Stimulated activated CD4-positive, alpha-beta T cell treated with anti-CD3 and anti-CD28 coated beads, Interleukin-12 subunit alpha, Interleukin-12 subunit beta, amount 100 ng/mL, for 24 hours (primary cell): ENCODE measurements at places on chromosomes 6 and 20.
A peak's percentile ranks its signal among the peaks of the same experiment; 100 is the strongest.

DNA sequence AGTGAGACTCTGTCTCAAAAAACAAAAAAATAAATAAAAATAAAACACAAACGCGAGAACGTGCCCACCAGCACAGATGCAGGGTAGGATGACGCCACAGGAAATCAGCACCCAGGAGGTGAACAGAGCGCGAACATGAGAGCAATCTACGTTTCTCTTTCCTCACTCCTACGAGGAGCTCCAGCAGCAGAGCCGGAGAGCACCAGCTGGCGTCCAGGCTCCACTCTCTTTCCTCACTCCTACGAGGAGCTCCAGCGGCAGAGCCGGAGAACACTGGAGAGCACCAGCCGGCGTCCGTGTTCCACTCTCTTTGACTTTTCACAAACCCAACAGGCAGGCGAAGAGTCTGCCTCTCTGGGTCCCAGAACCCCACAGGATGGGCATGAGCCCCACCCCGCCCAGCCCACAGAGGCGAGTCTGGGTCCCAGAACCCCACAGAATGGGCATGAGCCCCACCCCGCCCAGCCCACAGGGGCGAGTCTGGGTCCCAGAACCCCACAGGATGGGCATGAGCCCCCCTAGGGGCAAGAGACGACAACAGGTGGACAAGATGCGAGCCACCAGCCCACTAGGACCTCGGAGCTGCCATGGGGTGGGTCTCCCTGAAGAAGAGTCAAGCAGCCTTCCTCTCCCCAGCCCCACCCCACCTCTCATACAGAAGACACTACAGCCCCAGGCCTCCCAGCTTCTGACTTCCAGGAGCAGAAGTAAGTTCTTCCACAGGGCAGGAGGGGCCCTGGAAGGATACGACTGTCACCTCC lies 20.2 kb downstream of the ZBTB46 start:
- no peak for DNase-seq

DNA sequence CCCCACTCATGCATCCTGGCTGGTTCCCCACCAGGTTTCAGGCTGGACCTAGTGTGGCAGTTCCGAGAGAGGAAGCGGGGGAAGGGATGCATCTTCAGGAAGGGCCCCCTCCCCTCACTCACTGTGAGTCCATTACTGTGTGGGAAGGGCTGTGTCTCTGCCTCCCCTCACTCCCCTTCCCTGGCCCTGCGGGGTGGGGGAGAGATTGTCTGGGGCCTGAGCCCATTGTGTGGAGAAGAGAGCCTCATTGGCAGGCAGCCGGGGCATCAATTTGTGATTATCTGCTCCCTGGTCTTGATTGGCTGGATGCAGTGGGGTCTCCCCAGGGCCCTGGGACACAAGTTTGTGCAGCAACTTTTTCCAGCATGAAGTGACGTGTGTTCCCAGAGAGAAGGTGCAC lies 4.1 kb upstream of the MYT1 start:
- DNase-seq = no peak

DNA sequence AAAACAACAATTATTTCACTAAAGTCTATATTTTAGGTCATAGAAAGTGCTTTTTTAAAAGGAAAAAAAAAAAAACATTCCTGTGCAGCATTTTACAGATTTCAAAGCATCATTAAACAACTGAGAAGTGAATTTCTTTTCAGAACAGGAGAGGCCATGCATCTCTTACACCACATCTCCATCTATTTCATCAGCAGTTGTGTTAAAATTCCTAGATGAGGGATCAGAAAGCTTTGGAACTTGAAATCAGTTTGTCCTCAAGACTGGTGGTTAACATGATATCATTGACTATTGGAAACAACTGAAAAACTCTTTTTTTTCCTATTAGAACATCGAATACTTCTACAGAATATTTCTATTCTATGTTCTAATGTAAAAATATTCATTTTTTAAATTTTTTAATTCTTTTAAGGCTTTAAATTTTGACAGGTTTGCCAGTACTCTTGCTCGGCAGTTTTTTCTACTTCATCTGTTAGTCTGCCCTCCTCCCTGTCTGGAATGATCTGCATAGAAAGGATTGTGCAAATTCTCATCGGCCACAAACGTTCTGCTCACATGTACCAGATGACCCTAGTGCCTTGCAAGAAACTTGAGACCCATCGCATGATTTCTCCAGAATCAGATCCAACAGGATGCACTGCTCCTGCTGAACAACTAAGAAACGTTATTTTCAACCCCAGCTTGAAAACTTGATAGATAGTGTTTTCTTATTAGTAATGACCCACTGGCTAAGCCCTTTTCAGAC lies 411.0 kb upstream of the AGPAT4 start:
- DNase-seq = no peak

- DNase-seq = no peak
These were observed 158.2 kb upstream of the PRND start for GRCh38 chr20:4563534-4563933.

GRCh38 chr6:81978230-81978629 lies 225.7 kb upstream of the TENT5A start:
- DNase-seq = no peak

GRCh38 chr20:63795178-63795830 lies 35.8 kb downstream of the ZBTB46 start:
- no peak for DNase-seq

- no peak for DNase-seq
These were observed 180.9 kb downstream of the TTLL2 start for GRCh38 chr6:167505782-167506181.

- no peak for DNase-seq
These were observed 124.3 kb downstream of the GRM1 start for GRCh38 chr6:146153040-146153758.

GRCh38 chr6:47451162-47451561 lies 26.4 kb upstream of the CD2AP start:
- DNase-seq = no peak

DNA sequence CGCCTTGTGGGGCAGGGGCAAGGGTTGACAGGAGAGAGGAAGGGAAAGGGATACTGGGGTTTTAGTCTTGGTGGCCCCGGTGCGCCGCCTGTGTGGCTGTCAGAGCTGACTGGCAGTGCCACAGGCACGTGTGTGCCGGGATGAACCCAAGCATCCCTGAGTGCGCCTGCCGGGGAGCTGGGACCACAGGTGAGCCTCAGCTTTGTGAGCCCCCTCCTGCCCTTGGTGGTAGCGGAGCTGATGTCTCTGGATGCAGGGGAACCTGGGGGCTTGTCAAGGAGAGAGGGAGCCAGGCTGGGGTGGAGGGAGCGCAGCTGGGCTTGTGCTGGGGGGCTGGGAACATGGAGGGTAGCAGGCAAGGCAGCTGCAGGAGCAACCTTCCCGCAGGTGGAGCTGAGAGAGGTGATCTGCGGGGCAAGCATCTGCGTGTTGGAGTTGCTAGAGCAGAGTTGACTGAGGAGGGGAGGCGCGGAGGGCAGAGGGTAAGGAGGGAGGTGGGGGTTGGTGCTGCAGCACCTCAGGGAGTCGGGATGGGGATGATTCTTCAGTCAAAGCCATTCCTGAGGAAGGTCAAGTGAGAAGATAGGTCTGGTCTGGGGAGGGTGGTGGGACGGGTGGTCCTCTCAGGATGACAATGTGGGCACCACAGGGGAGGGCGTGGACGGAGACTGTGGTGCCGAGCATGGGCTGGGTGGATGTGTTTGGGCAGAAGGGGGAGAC lies 28.1 kb downstream of the PYGB start:
- DNase-seq = no peak

GRCh38 chr6:20126102-20126752 lies 86.0 kb downstream of the MBOAT1 start:
- no peak for DNase-seq

- DNase-seq = no peak
These were observed 316.0 kb downstream of the CLIC5 start for GRCh38 chr6:45699663-45700062.

DNA sequence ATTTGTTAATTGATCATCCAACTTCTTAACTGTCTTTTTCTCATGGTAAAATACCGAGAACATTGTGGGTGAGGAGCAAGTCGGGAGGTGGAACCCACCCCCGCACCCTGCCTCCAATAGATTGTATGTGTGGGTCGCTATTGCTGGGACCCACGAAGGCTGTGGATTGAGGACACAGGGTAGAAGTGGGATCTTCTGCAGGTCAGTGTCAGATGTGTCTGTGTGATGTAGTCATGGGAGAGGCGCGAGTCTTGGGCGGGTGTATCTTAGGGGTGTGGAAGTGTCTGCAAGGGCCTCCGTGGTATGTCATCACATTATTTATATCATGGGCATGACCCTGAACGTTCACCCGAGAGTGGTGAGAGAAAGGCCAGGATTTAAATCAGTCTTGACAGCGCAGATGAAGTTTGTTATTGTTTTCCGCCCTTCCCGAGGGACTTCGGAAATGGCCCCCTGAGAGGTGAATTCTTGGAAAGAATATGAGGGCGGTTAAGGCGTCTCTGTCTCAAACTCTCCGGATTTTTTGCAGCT lies 472 bp upstream of the PAQR8 start:
- DNase-seq = no peak

GRCh38 chr6:148720406-148720805 lies 26.4 kb upstream of the UST start:
- DNase-seq = no peak

GRCh38 chr20:63097336-63097831 lies 90.6 kb upstream of the BHLHE23 start:
- no peak for DNase-seq

GRCh38 chr6:158338311-158339112 lies 26.2 kb downstream of the TULP4 start:
- DNase-seq = no peak

DNA sequence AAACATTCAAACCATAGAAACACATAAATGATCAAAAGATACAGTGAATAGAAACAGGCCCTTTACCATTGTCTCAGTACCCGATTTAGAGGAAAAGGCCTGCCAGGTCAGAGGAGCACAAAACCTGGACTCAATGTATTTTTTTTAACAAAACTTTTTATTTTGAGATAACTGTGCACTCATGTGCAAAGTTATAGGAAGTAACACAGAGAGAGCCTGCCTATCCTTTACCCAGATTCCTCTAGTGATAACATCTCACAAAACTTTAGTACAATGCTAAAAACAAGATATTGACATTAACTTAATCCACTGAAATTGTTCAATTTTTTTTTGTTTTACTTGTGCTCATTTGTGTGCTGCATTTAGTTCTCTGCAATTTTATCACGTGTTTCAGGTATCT lies 36.8 kb upstream of the SAMD3 start:
- DNase-seq = no peak

- peak; percentile 40 for DNase-seq
These were observed 6.2 kb downstream of the LINC00237 start for GRCh38 chr20:21099751-21100577.

GRCh38 chr6:30915591-30915946 lies 1.5 kb downstream of the VARS2 start:
- DNase-seq = no peak

GRCh38 chr6:121767211-121767610 lies 331.8 kb downstream of the GJA1 start:
- no peak for DNase-seq

- DNase-seq = peak; percentile 88
These were observed 490 bp downstream of the ZNF165 start for GRCh38 chr6:28080631-28081485.

DNA sequence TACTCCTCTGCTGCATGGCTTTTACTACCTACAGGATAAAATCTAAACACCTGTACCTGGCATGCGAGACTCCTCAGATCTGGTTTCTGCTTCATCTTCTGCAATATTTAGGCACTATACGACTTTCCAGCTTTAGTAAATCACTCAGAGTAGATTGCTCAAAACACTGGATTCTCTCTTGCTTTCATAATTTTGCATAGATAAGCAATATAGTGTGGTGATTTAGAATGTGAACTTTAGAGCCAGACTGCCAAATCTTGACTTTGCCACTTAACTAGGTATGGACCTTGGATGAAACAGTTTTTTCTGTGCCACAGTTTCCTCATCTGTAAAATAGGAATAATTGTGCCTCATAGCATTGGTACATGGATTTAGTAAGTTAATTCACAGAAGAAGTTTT lies 28.9 kb downstream of the CEP57L1 start:
- no peak for DNase-seq

DNA sequence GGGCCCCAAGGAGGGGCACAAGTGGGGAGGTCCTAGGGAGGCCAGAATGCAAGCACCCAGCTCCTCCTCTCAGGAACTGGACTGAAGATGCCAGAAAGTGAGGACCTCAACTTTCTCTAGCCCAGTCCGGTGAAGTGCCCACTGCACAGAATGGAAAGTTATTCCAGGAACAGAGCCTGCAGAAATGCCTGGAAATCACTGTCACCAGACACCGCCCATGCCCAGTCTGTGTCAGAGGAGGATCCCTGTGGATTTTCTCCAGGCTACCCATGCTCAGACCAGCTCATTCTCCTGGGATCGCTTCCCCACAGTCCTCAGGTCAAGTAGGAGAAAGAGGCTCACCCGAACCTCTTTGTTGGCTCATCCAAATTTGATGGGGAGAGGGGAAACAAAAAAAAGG lies 6.5 kb downstream of the PRPH2 start:
- DNase-seq = no peak

DNA sequence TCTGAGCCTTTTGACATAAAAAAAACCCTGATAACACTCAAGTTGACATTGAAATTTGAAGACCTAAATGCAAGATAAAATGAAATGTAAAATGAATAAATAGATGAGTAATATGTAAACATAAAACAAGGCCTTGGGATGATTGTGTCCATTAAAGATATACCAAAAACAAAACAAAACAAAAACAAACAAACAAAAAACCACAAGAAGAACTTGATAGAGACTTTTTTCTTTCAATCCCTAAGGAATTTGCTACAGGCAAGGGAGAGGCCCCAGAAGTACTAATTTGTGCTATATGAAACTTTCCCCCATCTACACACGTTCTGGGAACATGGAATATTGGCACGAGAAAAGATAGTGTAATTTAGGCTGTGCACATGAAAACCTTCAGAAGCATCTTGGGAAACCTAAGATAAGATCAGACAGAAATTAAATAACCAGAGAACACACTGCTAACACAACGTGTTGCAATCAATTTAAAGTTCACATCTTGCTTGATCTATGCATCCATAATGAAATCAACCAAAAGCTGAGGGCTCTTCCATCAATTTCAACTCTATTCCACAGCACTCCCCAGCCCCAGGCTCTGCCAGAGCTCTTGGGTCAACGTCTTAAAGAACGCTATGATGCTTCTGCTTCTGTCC lies 201.1 kb upstream of the RREB1 start:
- no peak for DNase-seq
